Left hindlimb (tissue), 1 donor: ENCODE measurements at places on chromosomes 7 and 10.

DNA sequence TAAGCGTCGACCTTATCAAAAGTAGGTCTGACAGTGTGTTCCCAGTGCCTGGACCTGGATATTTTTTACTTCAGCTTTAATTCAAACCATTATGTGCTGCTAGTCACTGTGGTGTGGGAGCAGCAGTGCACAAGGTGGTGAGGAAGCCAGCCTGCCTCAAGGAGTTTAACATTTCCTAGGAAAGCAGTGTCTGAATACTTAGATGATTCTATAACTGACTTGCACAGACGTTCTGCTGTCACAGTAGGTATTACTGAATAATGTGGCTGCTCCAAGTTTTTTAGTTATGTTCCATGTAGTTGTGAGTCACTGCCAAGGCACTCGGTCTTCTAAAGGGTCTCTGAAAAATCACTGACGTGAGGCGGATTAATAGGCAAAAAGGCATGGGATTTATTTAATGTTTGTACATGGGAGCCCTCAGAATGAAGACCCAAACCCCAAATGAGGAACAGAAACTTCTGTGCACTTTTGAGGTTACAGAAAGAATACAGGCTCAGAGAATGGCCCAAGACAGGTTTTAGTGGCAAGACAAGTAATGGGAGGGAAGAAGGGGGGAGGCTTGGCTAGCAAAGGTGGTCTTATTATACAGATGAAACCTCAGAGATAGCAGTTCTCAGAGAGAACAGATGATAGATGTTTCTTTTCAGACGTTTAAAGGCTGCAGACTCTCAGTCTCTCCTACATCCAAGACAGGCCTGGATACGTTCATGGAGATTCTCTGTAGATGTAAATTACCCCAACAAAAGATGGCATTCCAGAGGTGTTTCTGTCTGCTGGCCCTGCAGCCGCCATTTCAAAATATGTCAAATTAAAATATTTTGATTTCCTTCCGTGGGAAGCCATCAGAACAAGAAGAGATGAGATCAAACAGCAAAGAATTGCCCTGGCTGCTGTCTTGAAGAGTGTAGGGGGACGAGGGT, 209.3 kb downstream of the SDK1 start:
- no peak for DNase-seq

- DNase-seq = no peak
These were observed 242.2 kb downstream of the ARL4A start for GRCh38 chr7:12929476-12930140.

GRCh38 chr10:12455766-12456165, 106.4 kb downstream of the CAMK1D start:
- no peak for DNase-seq

GRCh38 chr7:53397911-53398310, 362.5 kb downstream of the POM121L12 start:
- DNase-seq = no peak

GRCh38 chr10:123965973-123966895, 74.6 kb upstream of the CPXM2 start:
- no peak for DNase-seq

GRCh38 chr7:3895341-3896116, 594.5 kb downstream of the SDK1 start:
- DNase-seq = no peak

DNA sequence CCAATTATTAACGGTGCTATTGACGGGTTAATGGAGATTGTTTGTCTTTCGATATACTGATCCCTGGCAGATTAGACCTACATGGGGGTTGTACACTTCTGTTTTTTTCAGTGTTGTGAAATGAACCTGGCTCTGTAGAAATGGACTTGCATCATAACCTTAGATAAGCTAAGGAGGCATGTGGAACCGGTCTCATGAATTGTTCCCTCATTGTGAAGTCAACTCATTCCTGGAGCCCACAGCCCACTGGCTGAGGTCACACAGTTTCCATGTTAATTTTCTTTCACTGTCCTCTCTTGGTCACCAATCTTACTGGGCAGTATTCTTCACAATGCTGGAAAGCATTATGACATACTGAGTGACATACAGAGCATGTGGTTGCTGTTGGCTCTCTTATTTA, 202.8 kb downstream of the BMPER start:
- DNase-seq = no peak

GRCh38 chr10:97013568-97013967, 172.2 kb downstream of the SLIT1 start:
- DNase-seq = no peak

GRCh38 chr7:10346032-10346431, 627.6 kb upstream of the PHF14 start:
- DNase-seq = no peak

DNA sequence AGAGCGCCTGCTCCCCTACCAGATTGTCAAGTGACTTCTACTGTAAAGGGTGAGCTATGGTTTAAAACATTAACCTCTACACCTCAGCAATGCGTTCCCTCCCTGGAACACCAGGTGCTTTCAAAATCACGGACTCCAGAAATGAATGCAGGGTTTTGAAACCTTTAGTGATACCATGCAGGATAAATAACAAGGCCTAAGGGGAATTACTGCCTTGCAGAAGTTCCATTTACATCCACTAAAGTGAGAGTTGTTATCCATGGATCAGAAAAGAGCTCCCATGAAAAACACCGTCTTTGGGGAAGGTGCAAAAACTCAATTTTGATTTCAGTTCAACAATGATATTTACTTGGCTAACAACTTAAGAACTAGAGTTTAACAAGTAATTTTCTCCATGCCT, 4.0 kb downstream of the FZD8 start:
- DNase-seq = no peak

DNA sequence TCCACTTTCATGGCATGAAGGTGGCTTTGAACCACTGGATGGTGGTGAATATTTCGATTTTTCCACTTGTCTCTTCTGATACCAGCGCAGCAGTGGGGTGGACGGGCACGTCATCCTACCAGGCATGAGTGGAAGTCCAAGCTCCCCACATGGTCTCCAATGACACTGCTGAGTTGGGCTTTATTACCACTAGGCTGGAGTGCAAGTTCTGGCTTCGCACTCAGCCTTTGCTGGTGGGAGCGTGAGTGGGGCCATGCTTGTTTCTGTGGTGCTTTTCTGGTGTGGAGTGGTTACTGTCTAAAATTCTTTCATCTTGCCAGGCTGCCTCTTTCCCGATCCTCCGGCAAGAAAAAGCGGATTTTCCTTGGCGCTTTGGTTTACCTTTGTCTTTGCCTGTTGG, 70.1 kb upstream of the SDK1 start:
- DNase-seq = no peak

DNA sequence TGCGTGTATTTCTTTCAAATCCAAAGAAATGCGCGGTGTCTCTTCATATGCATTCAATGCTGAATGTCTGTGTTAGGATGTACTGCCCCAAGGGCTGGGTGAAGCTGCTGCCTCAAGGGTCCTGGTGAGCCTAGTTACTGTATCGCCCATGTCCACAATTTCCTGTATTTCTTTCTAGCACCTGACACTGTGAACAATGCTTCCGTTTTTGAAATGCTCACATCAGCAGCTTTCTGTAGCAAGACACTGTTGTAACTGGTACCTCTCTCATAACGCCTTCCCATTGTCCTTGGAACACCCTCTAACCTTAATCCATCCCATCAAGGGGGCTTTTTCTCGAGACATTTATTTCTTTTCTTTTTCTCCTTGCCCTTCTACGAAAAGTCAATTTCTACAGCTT, 25.1 kb downstream of the NRP1 start:
- DNase-seq = no peak

- DNase-seq = no peak
These were observed 4.2 kb downstream of the BNIP3 start for GRCh38 chr10:131977323-131978096.

- DNase-seq = no peak
These were observed 1120.6 kb downstream of the SORCS1 start for GRCh38 chr10:106043863-106044262.

GRCh38 chr10:132834311-132834761, 48.4 kb upstream of the NKX6-2 start:
- no peak for DNase-seq
